ENCODE measurements at places on chromosomes 5 and 9. TPM values are rescaled to one million over a fixed set of nuclear protein-coding genes. Genes with fewer than 3 reads are reported as not detected.

DNA sequence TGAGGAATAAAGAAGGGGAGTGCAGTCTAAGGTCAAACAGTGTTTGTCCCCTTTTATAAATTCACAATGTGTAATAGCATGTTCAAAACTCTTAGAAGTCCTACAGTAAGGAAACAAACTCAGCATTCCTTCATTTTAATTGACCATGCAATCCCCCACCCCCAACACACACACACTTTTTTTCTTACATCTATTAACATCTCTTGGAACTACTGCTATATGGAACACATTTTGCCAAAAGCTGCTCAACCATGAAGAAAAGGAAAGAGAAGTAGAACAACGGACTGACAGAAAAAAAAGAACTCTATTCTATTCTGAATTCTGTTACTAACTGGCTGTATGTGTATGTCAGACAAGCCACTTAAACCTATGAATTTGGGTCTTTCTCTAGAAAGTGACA lies 2.8 kb upstream of the CTNNAL1 start:
- peaks cover 14% of the 10 kb centered on the region for H3K36me3 ChIP-seq
- DNase-seq: no peak
- no peak overlapping the region for H3K4me3 ChIP-seq
- H3K27me3 ChIP-seq: no peaks in the 10 kb centered on the region

DNA sequence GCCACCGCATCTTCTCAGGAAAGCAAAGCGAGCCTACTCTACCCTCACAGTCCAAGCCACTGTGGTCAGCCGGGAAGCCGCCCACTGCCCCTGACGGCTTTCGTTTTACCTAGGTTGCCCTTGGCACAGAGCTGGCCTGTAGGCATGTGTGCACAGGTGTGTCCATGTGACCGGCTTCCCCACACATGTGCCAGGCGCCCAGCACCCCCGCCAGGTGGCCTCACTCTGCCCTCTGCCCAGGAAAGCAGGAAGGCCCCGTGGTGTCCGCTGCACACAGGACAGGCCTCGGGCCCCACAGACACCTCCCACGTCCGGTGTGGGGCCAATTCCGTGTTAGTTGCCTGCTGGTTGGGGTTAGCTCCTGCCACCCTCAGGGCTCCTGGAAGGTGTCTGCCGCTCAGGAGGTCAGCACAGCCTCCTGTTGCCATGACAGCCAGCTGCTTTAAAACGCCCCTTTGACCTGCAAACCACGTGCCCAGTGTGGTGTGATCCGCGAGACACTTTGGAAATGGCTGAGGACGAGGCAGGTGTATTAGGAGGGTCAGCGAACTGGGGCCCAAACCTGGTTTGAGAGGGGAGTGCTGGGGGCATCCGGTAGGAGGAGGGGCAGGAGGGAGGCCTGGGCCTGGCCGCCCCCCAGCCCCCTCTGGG lies 28.7 kb downstream of the TPPP start:
- no peak for DNase-seq
- no peak overlapping the region for H3K27ac ChIP-seq
- no peaks in the 10 kb centered on the region for H3K4me1 ChIP-seq
- no peaks in the 10 kb centered on the region for H3K27me3 ChIP-seq
- peaks cover 19% of the 10 kb centered on the region for H3K36me3 ChIP-seq
- no peak overlapping the region for H3K4me3 ChIP-seq

DNA sequence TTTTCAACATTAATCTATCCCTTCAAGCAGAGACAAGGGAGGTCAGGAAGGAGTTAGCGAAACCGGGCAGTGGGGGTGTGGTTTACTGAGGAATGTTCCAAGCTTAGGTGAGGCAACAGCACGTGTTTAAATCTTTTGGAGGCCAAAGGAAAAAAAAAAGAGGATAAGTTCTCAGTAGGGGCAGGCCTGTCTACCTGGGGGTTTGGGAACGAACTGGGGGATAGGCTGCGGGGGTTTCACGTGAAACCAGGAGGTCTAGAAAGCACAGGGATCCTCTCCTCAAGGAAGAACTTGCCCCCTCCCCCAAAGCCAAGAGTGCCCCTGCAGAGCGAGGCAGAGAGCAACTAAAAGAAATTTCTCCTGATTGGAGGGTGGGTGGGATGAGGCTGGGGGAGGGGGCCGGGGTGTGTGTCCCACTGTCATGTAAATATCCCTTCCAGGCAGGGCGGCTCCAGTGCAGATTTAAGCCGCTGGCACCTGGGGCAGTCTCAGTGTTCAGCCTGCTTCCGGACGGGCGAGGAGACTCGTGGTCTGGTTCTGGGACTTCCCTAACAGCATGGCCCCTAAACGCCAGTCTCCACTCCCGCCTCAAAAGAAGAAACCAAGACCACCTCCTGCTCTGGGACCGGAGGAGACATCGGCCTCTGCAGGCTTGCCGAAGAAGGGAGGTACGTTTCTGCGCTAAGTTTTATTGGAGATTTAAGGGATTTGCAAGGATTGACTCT lies 5.5 kb upstream of the SET start:
- H3K4me3 ChIP-seq: peak overlapping the region; percentile 76
- H3K27ac ChIP-seq: peak overlapping the region; percentile 89
- H3K4me1 ChIP-seq: peaks cover 37% of the 10 kb centered on the region
- no peaks in the 10 kb centered on the region for H3K27me3 ChIP-seq
- H3K36me3 ChIP-seq: no peaks in the 10 kb centered on the region

Gene LCN10
- total RNA-seq: 11.2 TPM

Measured in upper lobe of right lung (tissue), 1 donor.